CD4-positive, alpha-beta T cell (primary cell): ENCODE measurements at places on chromosomes 7 and 10.

GRCh38 chr7:522071-522950, 2.7 kb upstream of the PDGFA start:
- DNase-seq: no peak

DNA sequence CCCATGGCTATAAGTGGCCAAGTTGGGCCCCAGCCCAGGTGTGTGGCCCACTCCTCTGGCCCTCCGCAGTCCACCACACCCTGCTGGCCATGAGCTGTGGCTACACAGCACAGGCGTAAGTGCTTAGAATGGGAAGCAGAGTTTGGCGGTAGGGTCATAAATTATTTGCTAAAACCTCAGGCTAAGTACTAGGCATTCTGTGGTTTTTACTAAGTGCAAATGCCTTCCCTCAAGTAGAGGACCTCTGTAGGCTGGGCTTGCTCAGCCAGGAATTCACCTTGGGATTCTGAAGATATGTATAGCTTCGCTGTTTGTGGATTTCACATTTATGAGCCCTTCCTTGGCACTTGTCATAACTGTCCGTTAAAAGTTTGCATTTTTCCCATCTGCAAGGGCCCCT, 44.8 kb upstream of the LOXL4 start:
- DNase-seq: no peak

GRCh38 chr10:71703577-71703976, 16.0 kb downstream of the C10orf105 start:
- no peak for DNase-seq

GRCh38 chr7:2201686-2202360, 30.9 kb downstream of the MAD1L1 start:
- no peak for DNase-seq
